EL (cell line): ENCODE measurements at places on chromosomes 11 and 22.
A peak's percentile ranks its signal among the peaks of the same experiment; 100 is the strongest.

DNA sequence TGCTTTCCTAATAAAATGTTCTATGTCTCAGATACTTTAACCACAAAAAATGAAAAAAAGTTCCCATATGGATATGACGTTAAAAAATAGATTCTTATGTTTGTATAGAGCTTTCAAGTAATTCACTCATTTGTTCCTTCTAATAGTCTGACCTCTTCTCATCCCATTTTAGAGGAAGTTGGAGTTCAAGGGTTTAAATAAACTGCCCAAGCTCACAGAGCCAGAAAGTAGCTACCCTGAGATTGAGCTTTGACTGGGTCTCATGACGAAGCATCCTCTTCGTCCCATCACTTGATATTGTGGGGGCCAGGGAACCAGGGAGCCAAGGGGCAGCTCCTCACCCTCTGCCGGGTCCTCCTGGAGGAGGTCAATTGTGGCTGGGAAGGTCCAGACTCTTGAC lies 116.3 kb downstream of the CCDC81 start:
- DNase-seq, result no peak

GRCh38 chr11:62204430-62204829 lies 4.0 kb upstream of the SCGB2A1 start:
- no peak for DNase-seq

DNA sequence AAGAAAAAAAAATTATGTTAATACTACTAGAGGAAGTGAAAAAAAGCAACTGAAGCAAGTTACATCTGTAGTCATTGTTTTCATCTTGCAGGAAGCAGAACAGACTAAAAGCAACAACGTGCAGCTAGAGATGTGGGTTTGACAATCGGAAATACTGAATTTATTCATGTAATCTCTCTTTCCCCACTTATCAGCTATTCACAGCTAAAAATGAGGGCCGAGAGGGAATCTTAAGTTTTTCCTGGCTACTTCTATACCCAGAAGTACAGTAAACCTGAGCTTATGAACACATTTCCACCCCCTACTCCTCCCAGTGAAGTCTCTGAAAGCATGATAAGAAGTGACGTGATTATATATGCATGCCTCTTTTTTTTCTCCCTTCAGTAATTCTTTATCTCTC lies 116.5 kb downstream of the SPON1 start:
- no peak for DNase-seq

GRCh38 chr11:16001899-16002426 lies 354.4 kb downstream of the SOX6 start:
- peak; percentile 91 for DNase-seq

- peak; percentile 63 for DNase-seq
These were observed 104.0 kb downstream of the FAR1 start for GRCh38 chr11:13772223-13773046.

- no peak for DNase-seq
These were observed 181.0 kb downstream of the CHST1 start for GRCh38 chr11:45484326-45484883.

DNA sequence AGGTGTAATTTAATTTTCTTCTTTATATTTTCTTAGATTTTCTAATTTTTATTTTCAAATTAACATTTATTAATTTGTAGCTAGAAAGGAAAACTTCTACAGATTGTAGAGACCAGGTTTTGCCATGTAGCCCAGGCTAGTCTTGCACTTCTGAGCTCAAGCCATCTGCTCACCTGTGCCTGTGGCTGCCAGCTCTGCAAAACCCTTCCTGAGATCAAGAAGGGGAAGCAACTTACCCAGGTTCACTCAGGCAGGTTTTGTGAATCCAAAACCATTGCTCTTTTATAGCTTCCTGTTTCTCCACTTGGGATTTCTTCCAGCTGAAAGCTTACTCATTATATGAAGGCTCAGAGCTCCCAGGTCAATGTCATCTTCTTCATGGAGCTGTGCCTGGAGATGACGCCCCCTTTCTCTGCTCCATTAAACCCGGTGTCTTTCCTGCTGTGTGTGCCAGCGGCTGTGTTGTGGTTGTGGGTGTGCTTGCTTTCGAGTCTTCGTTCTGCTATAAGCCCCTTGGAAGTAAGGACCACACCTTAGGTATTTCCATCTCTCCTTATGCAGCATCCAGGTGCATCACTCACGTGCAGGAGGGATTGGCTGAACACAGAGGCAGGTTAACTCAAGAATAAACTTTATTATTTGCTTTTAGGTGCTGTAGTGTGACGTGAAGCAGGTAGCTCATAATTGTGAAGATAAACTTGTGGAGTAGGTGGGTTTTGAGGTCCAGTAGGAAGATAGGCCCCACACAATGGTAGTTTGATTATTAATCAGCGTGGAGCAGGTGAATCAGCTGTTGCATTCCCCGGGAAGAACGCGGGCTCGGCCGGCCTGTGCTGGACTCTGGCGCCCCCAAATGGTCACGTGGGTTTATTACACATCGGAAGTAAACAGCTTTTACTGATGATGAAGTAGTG lies 42.2 kb upstream of the INCENP start:
- DNase-seq, result peak; percentile 68

GRCh38 chr22:44369916-44370801 lies 57.4 kb upstream of the SHISAL1 start:
- no peak for DNase-seq

DNA sequence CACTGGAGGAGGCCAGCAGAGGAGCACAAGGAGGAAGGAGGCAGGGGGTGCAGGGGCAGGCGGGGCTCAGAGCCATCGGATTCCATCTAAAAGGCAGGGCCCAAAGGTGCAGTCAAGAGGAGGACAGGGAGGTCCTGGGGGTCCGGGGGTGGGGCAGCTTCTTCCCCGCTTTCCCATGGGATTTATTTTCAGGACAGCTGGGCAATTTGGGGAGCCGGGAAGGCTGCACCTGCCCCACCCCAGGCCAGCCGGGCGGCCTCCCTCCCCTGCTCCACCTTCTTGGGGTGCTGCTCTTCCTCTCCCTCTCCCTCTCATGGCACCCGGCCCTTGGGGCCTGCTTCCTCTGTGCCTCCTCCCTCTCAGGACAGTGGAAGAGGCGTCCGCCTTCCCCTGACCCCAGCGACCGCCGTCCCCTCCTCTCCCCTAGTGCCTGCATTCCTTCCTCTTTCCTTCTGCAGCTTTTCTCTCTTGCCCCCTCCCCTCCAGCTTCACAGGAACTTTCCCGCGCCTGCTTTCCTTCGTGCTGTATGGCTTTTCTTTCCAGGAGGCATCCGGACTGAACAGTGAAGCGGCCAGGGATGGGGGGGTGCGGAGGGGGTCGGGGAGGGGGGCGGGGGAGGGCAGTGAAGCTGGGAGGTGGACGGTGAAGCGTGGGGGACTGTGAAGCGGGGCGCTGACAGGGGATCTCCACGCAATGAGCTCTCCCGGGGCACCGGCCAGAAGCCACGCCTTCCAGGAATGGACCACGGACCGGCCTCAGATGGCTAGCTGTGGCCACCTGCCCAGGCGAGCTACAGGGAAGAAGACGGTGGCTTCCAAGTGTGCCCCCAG lies 26.9 kb downstream of the APOBEC3H start:
- no peak for DNase-seq

DNA sequence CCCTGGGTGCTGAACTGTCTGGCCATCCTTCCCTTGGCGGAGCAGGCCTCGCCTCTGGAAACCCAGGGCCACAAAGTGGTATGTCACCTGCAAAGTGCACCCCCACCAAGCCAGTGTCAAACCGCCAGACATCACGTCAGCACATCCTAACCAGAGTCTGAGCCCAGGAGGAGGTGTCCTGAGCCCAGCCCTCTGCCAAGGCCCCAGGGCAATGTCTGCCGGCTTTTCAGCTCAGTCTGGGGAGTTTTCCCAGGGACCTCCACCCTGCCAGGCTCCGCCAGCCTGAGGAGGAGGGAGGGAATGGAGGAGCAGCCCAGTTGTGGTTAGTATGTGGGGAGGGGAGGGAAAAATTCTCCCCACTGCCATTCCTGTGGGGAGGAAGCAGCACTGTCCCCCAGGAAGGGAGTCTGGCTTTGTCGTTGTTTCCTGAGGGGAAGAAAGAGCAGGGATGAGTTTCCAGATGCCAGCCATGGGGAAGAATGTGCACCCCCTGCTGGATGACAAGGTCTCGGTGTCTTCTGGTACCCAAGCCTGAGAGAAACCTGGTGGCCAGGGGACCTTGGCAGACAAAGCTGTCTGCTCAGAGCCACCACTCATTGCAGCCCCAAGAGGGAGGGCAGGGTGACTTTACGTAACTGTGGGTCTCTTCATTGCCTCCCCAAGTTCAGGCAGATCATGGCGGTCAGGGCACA lies 81.4 kb upstream of the CD82 start:
- DNase-seq, result peak; percentile 27

DNA sequence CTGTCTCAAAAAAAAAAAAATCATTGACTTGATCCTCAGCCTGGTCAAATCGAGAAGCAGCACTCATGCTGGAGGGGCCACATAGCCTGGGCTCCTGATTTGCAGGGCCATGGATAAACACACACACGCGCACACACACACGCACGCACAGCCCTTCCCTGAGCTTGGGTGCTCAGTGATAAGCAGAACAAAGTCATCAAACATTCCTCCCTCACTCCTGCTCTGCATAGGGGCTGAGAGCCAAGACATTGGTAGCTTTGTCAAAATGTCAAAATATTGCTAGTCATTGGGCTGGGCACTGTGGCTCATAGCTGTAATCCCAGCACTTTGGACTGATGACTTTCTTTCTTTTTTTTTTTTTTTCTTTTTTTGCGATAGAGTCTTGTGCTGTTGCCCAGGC lies 34.0 kb upstream of the A4GALT start:
- no peak for DNase-seq

- peak; percentile 68 for DNase-seq
These were observed 7.2 kb upstream of the EHD1 start for GRCh38 chr11:64885367-64886286.

DNA sequence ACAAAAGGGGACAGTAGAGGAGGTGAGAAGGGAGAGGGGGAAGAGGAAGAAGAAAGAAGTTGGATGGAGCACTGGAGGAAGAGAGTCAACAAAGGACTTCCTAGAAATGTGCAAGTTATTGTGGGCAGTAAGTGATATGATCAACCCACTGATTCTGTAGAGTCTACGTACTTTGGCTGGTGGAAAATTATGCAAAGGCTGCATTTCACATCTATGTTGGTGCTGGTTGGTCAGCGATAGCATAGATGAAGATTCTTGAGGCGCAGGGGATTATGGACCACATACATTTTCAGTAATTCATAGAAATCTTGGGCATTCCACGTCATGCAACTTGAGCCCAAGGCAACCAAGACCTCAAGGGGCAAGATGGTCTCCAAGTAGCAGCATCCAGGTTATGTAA lies 12.6 kb upstream of the BIRC3 start:
- DNase-seq, result no peak

DNA sequence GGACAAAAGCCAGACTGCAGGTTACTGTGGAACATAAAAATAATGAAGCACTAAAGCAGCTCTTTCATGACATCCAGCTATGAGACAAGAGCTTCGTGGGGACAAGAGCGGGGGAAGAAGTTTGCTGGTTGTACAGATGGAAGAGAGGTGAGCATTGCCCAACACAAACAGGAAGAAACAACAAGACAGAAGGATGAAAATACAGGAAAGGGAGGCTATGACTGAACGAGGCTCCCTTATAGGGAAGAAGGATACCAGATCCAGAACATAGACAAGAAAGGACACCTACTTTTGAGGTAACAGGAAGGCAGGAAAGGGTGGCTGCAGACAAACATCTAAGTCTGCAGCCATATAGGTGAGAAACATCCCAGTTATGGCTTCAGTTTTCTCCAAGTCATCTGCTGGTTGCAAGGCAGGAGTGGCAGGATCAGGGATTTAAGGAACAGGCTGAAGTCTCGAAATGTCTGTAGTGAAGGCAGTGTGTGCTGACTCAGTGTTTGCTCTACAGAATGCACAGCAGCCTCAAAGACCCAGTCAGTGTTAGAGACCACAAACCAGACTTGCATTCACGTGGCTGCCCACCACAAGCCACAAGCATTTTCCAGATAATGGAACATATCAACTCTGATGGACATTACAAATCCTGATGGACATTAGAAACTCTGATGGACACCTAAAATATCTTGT lies 1.9 kb downstream of the CLTCL1 start:
- DNase-seq, result peak; percentile 70

GRCh38 chr11:124899383-124900145 lies 1.9 kb upstream of the ROBO4 start:
- peak; percentile 51 for DNase-seq

DNA sequence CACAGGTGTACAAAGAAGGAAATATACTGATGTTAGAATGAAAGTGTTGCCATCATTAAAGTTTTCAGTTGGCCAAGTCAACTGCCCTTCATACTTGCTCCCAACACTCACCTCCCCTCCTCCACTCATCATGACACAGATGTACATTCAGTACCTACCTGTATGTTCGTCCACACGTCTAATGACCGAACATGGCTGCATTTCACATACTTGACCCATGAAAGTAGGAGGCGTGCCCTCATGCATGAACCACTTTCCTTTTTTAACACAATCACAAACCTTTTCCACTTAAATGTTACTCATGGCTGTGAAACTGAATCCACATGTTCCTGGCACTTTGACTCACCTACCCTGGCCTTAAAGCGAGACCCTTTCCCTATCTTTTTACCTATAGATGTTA lies 3.2 kb upstream of the BUD13 start:
- DNase-seq, result no peak

DNA sequence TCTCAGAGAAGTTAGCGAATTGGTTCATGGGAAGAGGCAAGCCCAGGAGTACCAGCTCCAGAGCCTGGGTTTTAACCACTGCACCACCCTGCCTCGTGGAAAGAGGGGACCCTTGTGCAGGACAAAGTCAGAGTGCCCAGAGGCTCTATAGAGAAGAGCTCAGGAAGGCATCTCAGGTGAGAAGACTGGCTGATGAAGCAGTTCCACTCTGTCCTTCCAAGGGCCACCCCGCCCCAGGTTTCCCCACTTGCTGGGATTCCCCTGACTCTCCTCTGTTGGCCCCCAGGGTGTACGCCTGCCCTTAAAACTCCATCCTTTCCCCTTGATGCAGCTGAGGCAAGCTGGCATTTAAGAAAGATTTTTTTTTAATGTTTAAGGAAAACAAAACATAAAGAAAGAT lies 265.8 kb downstream of the BUD13 start:
- no peak for DNase-seq

- DNase-seq, result no peak
These were observed 10.8 kb upstream of the SLC35C1 start for GRCh38 chr11:45794169-45794568.

DNA sequence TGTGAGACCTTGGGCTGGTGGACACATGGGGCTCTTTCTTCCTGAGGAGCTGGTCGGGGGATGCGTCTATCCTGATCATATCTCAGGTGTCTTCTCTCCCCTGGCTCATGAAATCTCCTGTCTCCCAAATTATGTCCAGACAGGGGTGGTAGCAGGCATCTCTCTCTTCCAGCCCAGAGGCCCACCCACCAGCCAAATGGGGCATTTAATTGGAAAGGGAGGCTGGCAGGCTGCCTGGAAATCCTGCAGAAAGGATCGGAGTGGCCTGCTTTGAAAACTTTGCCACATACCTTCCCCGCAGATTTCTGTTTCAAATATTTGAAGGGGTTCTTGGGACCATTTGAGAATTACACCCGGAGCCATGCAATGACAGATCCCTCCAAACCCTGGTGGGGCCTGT lies 37.4 kb downstream of the SMIM38 start:
- no peak for DNase-seq
